Occipital lobe (tissue), 3 donors: ENCODE measurements at places on chromosomes 7 and 10. TPM values are rescaled to one million over a fixed set of nuclear protein-coding genes. Genes with fewer than 3 reads are reported as not detected.

ELOVL3 gene
- 0.16 TPM for total RNA-seq

THAP5 gene
- total RNA-seq: 81.7 TPM

CDNF gene
- 1.4 TPM for total RNA-seq

VAX1 gene
- total RNA-seq: 1.2 TPM

ZNF485 gene
- 8.9 TPM for total RNA-seq

HABP2 gene
- 0.31 TPM for total RNA-seq

CYP2W1 gene
- not detected for total RNA-seq

CCDC3 gene
- 12.8 TPM for total RNA-seq

MRLN gene
- not detected for total RNA-seq

ADIRF gene
- not detected for total RNA-seq

CCDC172 gene
- not detected for total RNA-seq

CRYGN gene
- total RNA-seq: not detected

SFRP4 gene
- 1.1 TPM for total RNA-seq

ASZ1 gene
- total RNA-seq: not detected

UBE2D1 gene
- total RNA-seq: 60.4 TPM

SMARCD3 gene
- 147 TPM for total RNA-seq

NMT2 gene
- 57.1 TPM for total RNA-seq

INSYN2A gene
- total RNA-seq: 7.8 TPM

VPS26A gene
- 56.6 TPM for total RNA-seq

EGR2 gene
- total RNA-seq: 1.6 TPM

LIPN gene
- total RNA-seq: not detected

STEAP2 gene
- total RNA-seq: 2.3 TPM

POU6F2 gene
- 2.0 TPM for total RNA-seq
